COR-L47 (cell line): ENCODE measurements at places on chromosomes 2 and 18.

DNA sequence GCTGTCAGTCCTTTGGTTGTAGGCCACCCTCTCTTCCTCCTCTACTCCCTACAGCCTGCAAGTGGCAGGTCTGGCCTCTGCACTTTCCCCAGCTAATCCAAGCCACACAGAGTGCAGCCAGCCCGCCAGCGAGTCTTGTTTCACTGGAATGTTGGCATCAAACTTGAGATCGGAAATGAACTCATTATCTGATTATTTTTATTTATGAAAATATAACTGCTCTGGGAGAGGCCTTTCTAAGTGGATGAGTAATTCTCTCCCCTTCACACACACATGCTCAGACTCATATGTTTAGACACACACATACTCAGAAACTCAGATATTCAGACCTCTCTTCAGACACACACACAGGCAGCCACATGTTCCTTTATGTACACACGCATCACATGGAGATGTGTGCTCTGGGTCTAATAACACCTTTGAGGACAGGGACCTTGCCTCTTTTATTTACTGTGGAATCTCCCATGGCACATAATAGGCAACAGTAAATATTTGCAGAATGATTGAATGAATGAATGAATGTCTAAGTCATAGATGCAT, 151.3 kb downstream of the ZFP36L2 start:
- no peak for DNase-seq

- no peak for DNase-seq
Observed at GRCh38 chr2:26560892-26561291, 80.3 kb downstream of the CIB4 start.

GRCh38 chr2:38554973-38555595, 47.6 kb downstream of the HNRNPLL start:
- DNase-seq: no peak

- DNase-seq: peak; percentile 54
Observed at GRCh38 chr2:235506291-235506996, 12.6 kb downstream of the AGAP1 start.

GRCh38 chr18:63831080-63831788, 56.0 kb downstream of the SERPINB7 start:
- no peak for DNase-seq

- no peak for DNase-seq
Observed at GRCh38 chr2:28362991-28363521, 29.6 kb upstream of the FOSL2 start.

- no peak for DNase-seq
Observed at GRCh38 chr2:42116195-42117181, 52.7 kb upstream of the EML4 start.

DNA sequence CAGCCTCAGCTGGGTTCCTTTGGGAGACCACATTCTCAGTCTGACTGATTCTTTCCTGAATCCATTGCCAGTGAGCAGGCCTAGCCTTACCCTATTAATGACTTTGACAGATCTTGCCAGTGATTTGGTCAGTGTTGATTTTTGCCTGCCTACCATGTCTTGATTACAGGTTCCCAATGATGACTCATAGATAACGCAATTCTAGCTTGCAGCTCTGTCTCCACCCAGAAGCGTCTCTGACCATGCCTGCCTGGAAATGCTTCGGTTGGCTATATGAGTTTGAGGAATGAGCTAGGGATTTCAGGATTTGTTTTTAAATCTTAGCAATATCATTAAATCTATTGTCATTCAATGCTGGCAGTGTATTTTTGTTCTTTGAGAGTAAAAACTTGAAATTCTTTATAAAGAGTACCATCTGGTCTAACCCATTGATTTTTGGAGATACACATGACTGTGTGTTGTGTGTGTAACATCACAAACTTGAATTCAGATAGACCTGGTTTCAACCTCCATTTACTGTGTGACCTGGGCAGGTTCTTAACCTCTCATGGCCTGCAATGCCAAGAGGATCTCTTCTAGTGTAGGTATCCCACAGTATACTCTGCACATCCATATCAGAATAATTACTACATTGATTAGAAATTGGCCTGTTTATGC, 57.0 kb downstream of the CCDC150 start:
- no peak for DNase-seq

DNA sequence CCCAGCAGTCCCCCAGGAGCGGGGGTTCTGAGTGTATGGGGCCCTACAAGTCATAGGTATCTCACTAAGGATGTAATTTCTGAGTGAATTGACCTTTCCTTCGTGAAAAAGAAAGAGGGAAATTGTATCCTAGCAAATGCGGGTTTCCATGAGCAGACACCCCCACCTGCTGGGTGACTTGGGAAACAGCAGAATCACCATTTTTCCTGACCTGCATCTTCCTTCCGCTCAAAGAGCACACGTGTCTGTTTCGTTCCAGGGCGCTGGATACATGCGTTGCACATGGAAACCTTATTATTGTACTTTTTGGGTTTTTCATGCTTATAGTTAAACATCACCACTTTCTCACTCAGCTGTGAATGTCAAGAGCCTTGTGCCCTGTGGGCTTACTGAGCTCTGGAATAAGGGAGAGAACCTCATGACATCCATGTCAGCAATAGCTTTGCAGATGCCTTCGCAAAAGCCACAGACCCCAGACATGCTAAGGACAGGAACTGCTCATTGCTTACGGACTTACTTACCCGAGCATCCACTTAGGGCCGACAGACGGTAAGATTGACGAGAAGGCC, 132.8 kb downstream of the TPO start:
- DNase-seq: peak; percentile 41

GRCh38 chr2:8602809-8603208, 79.0 kb upstream of the ID2 start:
- DNase-seq: no peak
